Left colon (tissue), 2 donors: ENCODE measurements at places on chromosomes 11 and 22. TPM values are rescaled to one million over a fixed set of nuclear protein-coding genes. Genes with fewer than 3 reads are reported as not detected.

DNA sequence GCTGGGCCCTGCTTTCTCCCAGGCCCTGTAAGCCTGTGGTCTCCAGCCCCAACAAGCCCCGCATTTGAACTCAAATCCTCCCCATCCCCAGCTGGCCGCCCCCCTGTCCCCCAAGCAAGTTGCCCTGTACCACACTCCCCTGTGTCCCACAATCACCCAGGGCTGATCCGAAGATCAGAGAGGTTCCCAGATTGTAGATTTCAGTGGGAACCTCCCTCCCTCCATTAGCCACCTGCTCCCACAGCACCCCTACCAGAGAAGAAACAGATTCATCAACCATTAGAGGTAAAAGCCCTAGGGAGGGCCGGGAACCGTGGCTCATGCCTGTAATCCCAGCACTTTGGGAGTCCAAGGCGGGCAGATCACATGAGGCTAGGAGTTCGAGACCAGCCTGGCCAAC lies 107.5 kb downstream of the FEZ1 start:
- DNase-seq: no peak

Gene RIC8A
- total RNA-seq: 77.8 TPM

- DNase-seq: no peak
These were observed 6.2 kb upstream of the SPI1 start for GRCh38 chr11:47384498-47384897.

Gene RIMBP3B
- total RNA-seq: not detected

Gene MYO7A
- 5.8 TPM for total RNA-seq
